ENCODE measurements at places on chromosomes 5 and 9. TPM values are rescaled to one million over a fixed set of nuclear protein-coding genes. Genes with fewer than 3 reads are reported as not detected.

GRCh38 chr5:40518485-40518917, 161.2 kb upstream of the PTGER4 start:
- H3K4me3 ChIP-seq = no peak overlapping the region
- H3K27me3 ChIP-seq = no peaks in the 10 kb centered on the region

DNA sequence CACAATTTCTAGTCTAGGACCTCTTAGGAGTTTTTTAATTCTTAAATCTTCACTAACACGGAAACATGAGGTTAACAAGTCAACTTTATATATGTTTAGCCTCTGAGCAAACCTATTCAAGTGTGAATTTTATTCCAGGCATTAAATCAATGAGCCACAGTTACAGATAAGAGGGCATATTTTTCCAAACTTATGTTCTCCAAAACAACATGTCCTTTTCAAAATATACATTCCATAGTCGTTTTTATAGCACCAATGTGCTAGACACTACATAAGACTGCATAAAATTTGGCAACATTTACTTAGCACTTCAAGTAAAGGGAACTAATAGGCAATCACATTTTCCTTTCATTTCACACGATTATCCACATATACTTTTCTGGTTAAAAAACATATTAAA, 6.5 kb downstream of the TMEM245 start:
- DNase-seq = no peak
- no peak overlapping the region for H3K4me3 ChIP-seq
- no peaks in the 10 kb centered on the region for H3K36me3 ChIP-seq
- H3K27me3 ChIP-seq = no peaks in the 10 kb centered on the region
- peak overlapping the region; percentile 73 for H3K27ac ChIP-seq

Gene PDE6A
- 0.09 TPM for total RNA-seq

Gene KIF12
- 6.2 TPM for total RNA-seq

DNA sequence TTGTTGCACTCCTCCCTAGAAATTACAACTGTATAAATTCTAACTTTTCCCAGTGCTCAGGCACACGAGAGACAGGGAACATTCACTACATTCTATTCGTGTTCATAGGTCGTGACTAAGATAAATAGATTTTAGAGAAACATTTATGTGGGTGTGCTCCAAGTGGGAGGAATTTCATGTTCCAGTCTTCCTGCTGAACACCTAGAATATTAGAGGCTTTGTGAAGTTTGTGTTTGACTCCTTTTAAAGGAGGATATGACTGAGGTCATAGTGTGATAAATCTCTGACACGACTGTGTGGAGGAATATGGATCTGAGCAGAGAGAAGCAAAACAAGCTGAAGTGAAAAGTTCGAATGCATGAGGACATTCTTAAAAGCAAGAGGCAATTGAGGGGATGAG, 355.3 kb downstream of the ZSWIM6 start:
- H3K4me3 ChIP-seq = no peak overlapping the region
- no peak for DNase-seq
- H3K27ac ChIP-seq = no peak overlapping the region
- H3K27me3 ChIP-seq = no peaks in the 10 kb centered on the region
- H3K4me1 ChIP-seq = no peaks in the 10 kb centered on the region
- H3K36me3 ChIP-seq = no peaks in the 10 kb centered on the region

Gene CCL21
- total RNA-seq = 37.7 TPM

- H3K27ac ChIP-seq = peak overlapping the region; percentile 71
- no peaks in the 10 kb centered on the region for H3K27me3 ChIP-seq
- no peak for DNase-seq
- peaks cover 10% of the 10 kb centered on the region for H3K4me1 ChIP-seq
Measured at GRCh38 chr5:1547655-1548054, 23.9 kb upstream of the LPCAT1 start.

DNA sequence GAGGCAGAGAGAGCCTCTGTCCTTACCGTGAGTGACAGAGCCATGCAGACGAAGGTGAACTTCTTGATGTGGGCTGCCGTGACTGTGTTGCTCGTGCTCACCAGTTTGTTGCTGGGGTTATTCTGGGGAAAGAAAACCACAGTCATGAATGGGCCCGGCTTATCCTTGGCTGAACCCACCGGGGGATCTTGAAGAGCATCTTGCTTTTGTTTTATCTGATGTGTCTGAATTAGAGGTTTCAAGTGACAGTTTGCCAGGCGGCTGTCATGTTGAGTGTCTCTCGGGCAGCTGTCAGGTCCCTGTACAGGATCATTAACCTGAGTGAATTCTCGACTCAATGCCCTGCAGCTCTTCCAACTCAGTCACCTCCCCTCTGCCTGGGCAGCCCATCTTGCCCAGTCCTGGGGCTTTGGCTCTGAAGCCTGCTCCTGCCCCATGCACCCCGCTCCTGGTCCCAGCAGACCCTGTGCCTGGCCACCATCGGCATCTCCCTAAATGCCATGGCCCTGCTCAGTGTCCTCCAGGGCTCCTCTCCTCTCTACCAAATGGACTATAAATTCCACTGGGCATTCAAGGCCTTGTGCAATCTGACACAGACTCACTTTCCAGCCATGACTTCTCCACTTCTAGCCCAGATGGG, 77.4 kb downstream of the OTULIN start:
- no peaks in the 10 kb centered on the region for H3K27me3 ChIP-seq
- no peak overlapping the region for H3K27ac ChIP-seq
- peaks cover 28% of the 10 kb centered on the region for H3K36me3 ChIP-seq
- DNase-seq = no peak

DNA sequence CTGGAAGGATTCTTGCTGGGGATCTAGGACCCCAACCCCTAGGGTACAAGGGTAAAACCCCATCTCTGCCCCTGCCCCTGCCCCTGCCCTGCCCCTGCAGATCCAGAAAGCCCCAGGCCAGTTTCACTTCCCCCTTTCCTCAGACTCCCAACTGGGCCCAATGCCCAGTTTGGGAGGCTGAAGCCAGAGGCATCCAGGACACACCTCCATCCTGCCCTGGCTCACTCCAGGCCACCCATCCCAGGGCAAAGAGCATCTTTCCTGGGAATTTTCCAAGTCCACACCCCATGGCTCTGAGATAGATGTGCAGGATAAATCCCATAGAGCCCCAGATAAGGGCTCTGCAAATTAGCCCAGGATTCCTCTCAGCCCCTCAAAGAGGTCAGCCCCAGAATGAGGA, 17.4 kb downstream of the CNTFR start:
- H3K4me3 ChIP-seq = no peak overlapping the region
- no peak for DNase-seq
- peaks cover 24% of the 10 kb centered on the region for H3K27me3 ChIP-seq
- H3K27ac ChIP-seq = no peak overlapping the region

Gene SLC46A2
- total RNA-seq = 17.0 TPM

DNA sequence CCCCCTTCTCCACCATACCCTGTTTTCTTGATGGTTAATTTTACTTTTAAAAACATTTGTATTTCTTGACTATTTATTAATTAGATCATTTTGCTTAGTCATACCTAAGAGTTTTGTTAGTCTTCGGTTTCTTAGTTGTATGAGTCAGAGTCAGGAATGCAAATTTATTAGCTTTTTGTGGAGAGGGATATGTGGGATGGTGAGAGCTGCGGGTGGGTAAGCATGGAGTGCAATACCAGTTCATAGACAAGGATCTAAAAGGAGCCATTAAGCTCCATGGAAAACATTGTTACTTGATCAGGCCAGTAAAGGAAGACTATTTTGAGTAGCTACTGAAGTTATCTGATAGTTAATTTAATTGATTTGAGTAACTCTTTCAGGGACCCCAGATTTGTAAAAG, 77.5 kb downstream of the ZSWIM6 start:
- H3K36me3 ChIP-seq = no peaks in the 10 kb centered on the region
- H3K27me3 ChIP-seq = no peaks in the 10 kb centered on the region
- DNase-seq = no peak

DNA sequence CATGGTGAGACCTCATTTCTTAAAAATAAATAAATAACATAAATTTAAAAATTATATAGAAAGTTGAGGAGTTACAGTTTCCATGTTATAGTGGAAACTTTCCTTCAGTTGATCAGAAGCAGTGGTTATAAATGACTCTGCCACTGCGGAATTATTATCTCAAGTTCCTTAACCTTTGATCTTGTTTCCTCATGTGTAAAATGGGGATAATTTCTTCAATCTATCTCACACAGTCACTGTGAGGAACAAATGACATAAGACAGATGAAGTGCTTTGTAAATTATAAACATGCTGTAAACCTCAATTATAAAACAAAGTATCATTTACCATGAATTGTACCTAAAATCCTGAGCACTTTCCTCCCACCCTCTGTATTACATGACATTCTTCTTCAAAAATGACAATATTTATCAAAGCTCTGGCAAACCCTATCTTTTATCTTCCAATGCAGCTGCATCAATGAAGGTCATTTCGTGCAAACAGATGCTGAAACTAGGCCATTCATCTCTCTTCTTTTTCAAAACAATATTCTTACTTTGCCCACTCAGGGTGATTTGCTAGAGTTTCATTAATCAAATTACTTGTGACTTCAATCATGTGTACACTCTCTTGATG, 46.8 kb downstream of the TMEM245 start:
- no peak overlapping the region for H3K4me3 ChIP-seq
- H3K27me3 ChIP-seq = no peaks in the 10 kb centered on the region
- no peak overlapping the region for H3K27ac ChIP-seq
- no peak for DNase-seq
- H3K36me3 ChIP-seq = peaks cover 72% of the 10 kb centered on the region

Gene LRRC26
- not detected for total RNA-seq

DNA sequence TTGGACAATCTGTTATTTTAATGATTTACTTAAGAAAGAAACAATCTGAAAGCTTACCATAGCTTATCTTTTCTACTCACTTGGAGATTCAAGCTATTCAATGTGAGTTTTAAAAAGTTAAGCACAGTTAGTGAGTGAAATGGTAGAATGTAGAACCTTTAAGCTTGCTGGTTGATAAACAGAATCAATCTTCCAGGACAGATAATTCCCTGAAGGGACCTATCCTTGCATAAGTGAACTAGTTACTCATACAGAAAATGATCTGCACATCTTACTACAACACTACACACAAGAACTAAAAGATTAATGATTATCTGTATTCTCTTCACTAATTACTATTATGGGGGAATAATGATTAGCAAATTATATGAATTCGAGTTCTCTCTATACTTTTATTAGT, 165.6 kb downstream of the PALM2AKAP2 start:
- DNase-seq = no peak
- no peaks in the 10 kb centered on the region for H3K36me3 ChIP-seq
- H3K4me3 ChIP-seq = no peak overlapping the region
- no peaks in the 10 kb centered on the region for H3K27me3 ChIP-seq

Data from upper lobe of right lung (tissue), 1 donor.